ENCODE measurements at places on chromosomes 5 and 9.

GRCh38 chr5:36238502-36239295 lies 3.0 kb downstream of the NADK2 start:
- DNase-seq, result no peak

GRCh38 chr9:116842658-116843057 lies 155.6 kb downstream of the TRIM32 start:
- DNase-seq, result no peak

GRCh38 chr5:3511519-3511918 lies 84.1 kb upstream of the IRX1 start:
- DNase-seq, result no peak

DNA sequence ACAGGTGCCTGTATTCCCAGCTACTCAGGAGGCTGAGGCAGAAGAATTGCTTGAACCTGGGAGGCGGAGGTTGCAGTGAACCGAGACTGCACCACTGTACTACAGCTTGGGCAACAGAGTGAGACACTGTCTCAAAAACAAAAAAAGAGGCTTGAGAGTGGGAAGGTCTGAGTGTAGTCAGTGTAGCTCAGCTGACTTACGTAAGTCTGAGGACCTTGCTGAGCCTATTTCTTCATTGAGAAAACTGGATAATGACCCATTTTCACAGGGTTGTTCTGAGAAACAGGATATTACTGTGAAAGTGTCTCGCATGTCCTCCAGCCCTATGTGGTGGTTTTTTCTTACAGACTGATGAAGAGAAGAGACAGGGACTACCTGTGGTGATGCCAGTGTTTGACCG lies 66.7 kb downstream of the WDR41 start:
- no peak for DNase-seq

DNA sequence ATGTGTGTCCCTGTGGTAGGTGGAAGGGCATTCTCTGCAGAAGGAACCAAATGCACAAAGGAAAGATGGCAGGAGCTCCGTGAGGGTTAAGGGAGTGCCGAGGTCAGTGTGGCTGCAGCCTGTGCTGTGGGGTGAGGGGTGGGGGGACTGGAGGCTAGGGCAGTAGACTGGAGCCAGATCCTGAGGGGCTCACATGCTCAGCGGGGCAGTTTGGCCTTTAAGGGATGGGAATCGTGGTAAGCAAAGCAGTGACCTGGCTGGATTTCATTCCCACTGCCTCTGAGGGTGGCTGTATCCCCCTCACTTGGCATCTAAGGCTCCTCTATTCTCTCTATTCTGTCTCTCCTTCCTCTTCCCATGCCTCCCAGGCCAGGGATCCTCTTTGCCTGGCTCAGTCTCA lies 15.6 kb downstream of the PITX1 start:
- DNase-seq, result no peak

DNA sequence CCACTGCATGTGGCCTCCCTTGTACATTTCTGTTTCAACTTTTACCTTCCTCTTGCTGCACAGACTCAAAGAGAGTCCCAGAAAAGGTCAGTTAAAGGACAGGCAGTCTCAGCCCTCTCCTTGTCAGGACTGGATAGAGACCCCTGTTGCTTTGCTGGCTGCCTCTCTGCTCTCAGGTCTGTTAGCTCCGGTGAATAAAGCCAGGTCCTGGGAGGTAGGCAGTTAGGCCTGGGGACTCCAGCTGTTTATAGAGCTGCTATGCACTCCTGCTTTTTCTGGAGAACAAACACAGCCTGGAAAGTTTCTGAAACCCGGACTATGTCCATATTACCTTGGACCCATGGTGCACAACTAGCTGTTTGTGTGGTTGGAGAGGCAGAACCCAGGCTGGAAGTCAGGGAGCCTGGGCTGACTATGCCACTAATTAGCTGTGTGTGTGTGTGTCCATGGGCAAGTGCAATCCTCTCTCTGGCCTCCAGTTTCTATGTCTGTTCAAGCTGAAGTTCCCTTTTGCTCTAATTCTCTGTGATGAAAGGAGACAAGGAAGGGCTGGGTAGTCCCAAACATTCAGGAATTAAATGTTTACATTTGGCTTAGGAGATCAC lies 42.9 kb downstream of the GLRA1 start:
- DNase-seq, result no peak

DNA sequence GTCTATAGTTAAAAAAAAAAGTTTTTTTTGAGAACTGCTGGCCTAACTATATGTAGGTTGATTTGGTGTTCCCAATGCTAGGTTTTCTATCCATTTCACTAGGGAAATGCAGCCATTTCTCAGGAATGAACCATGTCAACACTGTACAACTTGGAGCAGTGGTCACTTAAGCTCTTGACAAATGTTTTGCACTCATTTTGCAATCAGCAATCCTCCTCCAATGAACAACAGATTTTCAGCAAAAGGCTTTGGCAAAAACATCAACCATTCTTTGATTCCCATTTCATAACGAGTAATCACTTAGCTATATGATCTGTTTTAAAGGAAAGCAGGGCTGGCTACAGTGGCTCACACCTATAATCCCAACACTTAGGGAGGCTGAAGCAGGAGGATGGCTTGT lies 17.9 kb downstream of the STRBP start:
- DNase-seq, result no peak

DNA sequence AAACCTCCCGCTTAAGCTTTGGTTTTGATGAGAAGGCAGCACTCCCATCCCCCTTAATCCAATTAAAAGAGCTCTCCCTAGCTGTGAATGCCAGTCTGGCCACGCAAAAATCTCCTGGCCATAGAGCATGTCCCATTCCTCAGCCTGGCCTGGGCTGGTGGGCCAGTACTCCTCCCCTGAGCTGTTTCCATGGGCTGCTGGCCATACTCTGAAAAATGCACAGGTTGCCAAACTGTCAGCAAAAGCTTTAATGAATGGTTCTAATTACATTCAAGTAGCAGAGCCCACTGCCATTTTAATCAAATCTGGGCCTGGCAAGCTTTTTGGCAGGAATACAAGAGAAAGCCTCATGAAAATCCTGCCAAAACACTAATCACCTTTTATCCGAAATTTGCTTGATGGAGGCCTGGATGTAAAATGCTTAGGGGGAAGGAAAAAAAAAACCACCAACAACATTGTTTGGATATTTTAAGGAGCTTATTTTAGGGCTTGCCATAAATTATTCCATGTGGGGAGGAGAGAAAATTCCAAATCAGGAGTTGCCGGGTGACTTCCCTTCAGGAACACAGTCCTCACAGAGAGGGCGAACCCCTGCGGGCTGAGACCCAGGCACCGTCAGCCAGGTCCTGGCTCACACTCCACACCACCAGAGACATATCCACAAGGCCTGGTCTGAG lies 243.3 kb downstream of the SEC61B start:
- no peak for DNase-seq

DNA sequence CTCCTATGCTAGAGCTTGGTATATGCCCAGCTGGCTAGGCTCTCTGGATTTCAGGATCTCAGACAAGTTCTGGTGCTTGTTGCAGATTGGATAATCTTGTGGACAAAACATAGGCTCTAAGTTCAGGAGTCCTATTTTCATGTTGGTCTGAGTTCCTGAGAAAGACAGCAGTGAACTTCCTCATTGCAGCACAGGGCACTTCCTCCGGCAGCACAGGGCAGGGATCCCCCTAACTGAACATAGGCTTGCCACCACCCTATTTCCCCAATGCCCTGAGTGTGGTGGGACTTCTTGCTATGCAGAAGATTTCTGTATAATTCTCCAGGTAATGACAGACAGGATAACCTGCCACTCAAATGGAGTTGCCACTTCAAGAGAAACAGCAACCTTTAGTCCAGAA lies 220.1 kb downstream of the PIK3R1 start:
- DNase-seq, result no peak

DNA sequence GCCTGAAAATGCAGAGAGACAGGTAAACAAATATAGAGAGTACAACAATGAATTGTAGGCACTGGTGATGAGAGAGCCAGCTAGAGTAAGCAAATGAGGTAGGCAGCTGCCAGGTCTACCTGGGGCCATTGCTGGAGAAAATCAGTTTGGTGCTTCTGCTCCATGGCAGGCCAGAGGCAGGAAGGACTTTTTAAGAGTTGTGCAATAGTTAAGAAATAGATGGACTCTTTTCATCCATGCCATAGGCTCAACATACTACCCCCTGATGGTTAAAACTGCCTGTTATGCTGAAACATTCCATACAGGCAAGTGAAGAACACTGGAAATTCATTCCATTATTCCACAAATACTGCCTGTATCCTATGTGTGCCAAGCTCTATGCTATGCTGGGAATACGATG lies 86.5 kb upstream of the CCDC112 start:
- no peak for DNase-seq

DNA sequence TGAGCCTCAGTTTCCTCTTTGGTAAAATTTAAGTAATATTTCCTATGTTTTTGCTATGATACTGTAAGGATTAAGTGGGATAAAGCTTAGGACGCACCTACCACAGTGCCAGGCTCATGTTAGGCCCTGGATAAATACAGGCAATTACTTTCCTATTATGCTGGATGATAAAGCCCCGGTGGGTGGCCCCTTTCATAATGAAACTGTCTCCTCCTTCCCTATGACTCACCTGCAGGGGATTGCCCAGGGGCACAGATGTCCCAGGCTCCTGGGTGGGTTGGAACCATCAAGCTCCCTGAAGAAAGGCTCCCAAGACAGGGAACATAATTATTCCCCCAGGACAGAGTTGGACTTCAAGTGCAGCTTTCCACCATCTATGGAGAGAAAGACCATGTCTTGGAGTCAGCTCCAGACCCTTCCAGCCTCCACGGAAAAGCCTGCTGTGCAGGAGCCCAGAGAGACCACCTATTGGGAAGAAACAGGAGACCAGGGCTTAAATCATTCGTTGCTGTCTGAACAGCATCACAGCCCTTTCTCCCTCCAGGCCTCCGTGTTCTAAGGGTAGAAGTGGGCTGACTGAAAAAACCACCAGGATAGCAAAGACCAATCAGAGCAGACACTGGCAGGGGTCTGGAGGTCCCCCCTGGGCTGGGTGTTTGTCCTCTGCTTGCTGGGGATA lies 43.2 kb upstream of the FOXE1 start:
- no peak for DNase-seq
